ENCODE measurements at places on chromosomes 2 and 18.
A peak's percentile ranks its signal among the peaks of the same experiment; 100 is the strongest.

- DNase-seq, result no peak
Measured at GRCh38 chr18:26901020-26901419, 35.5 kb upstream of the AQP4 start.

- DNase-seq, result no peak
Measured at GRCh38 chr2:187815113-187815512, 260.9 kb upstream of the TFPI start.

- no peak for DNase-seq
Measured at GRCh38 chr2:204475399-204475798, 69.9 kb upstream of the PARD3B start.

GRCh38 chr2:99336804-99337112, 431 bp upstream of the EIF5B start:
- DNase-seq, result no peak

DNA sequence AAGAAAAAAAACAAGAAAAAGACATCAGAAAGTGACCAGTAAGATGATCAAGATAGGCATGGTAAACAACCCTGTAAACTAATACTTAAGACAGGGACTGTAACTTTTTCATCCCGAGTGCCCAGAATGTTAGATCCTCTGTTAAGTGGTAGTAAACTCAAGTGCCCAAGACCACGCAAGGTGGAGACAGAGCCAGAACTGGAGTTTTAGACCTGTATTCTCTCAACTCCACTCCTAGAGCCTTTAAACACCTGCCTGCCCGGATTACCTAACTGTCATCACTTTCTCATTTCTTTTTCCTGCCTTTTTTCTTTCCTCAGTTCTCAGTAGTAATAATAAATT, 75.2 kb upstream of the CDCA7 start:
- no peak for DNase-seq

DNA sequence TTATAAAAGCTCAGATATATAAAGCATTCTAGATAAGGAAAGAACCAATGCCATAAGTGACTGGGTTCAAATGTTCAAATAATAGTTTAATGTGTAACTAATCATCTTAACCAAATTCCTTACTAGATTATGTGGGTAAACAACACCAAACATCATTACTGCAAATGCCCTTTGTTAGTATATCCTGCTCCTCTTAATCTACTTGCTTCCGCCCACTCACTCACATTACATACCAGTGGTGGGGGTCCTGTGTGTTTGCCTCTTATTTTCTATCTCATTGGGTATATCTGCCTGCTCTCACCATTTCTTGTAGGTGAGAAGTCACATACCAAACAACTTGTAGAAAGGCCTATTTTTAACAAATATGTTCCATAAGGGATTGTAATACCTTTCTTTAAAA, 562.1 kb downstream of the NRXN1 start:
- no peak for DNase-seq

DNA sequence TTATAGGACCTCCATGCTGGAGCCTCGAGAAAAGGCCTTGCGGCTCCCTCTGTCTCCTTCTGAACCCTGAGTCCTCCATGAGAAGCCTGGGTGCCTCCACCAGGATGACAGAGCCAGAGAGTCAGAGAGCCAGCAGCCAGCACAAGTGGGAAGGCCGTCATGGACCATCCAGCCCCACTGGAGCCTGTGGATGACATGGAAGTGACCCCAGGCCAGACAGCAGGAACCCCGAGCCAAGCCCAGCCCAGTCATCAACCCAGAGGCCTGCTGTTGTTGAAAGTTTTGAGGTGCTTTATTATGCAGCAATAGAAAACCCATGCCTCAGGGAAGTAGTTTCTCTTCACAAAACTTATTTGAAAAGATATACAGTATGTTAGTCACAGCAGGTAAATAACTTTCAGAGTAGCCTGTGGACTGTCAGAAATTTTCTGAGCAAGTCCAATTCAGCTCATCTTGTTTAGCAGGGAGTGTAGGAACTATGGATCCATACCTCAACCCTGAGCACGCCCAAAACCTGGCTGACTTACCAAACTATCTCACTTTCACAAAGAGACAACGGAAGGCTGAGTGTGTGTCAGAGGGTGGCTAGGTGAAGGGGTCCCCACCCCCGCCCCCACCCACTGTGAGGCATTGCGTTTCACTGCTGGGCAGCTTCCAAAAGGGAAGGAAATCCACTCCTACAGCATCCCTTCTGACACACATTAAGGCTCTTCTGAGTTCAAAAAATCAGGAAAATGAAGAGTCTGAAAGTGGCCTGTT, 79.9 kb upstream of the NDUFV2 start:
- no peak for DNase-seq

DNA sequence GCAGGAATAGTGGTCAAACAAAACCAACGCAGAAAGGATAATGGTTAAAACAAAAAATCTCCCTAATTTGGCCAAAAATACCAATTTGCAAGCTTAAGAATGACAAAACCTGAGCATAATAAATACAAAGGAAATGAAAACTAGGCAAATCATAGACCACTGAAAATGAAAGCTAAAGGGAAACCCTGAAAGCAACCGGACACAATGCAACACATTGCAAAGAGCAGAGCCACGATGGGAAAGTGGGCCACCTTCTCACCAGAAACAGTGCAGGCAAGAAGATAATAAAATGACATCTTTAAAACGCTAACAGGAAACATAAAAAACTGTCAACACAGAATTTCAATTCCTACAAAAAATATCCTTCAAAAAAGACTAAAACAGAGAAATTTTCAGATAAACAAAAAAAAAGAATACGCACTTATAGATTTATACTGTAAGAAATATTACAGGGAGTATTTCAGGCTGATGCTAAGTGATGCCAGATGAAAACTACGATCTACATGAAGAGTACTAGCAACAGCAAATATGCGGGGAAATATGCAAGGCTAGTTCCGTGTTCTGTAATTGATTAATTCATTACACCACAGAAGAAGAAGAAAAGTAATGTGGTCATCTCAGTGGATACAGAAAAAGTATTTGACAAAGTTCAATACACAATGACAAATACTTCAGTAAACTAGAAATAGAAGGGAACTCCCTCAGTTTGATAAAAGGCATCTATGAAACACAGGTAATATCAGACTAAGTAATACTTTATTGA, 239.5 kb downstream of the L3MBTL4 start:
- no peak for DNase-seq

GRCh38 chr2:19021721-19022120, 336.7 kb downstream of the OSR1 start:
- DNase-seq, result no peak

- no peak for DNase-seq
Measured at GRCh38 chr2:147469471-147469870, 375.4 kb upstream of the ACVR2A start.

GRCh38 chr2:81876624-81877023, 1572.1 kb upstream of the LRRTM1 start:
- no peak for DNase-seq

GRCh38 chr2:95063086-95063958, 37.8 kb downstream of the MAL start:
- no peak for DNase-seq

GRCh38 chr2:48471048-48471474, 58.9 kb upstream of the STON1 start:
- no peak for DNase-seq

DNA sequence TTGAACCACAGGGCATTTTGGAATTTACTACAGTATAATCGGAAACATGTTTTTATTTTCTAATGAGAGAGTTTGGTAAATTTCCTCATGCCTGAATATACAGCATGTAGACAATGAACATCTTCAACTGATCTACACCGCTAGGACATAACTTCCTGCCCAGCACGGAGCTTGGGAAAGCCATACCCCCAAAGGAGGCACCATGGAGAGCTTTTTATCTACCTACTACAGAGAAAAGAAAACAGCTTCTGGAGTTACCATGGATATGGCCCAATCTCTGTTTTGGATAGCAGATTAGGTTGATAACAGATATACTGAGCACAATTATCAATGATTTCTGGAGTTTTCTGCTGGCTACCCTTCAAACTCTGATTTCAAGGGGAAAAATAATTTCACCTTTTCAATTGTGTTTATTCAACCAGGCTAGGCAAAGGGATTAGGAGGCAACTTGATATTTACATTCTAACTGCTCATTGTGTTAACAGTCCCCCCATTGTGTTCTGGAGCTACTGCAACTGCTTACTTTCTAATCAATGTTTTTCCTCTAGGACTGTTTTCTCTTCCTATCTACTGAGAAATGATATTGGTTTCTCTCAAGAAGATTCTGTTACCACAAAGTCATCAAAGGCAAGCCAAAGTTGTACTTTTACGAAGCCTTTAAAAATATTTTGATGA, 123.0 kb upstream of the ARHGAP28 start:
- no peak for DNase-seq

DNA sequence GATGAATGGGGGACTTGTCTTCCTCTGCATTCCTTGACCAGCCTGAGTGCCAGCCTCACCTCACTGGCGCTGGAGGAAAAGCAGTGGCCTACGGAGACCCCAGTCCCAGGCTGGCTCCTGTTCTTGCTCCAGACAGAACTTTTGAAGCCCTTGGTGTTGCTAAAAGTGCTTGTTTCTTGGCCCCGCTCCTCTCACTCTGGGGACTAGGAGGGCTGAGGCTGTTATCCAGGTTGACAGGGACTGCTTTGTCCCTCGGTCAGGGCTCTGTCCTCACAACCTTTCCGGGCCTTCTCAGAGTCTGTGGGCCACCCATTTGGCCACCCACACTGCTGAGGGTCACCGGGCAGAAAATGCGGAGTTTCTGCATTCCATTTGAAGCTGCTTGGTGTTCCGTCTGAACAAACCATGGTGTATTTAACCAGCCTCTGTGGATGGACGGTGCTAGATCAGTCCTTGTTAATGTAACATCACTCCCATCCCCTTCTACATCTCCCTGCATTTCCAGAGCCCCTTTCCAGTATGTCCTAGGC, 25.6 kb downstream of the B3GNT7 start:
- DNase-seq, result no peak

DNA sequence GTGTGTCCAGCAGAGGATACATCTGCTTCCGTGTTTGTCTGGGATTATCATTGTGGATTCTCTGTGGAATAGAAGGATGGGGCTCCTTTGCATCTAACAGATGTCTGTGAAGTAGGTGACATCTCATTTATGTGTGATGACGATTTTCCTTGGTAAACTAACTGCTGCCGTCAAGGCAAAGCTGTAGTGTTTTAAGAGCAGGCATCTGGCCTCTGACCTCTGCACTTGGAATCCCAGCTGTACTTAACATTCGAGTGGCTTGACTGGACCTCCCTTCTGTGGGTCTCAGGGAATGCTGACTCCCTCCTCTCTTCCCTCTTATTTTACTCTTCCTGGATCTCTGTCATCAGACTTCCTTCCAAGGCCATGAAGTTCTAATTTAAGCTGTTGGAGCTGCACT, 56.4 kb downstream of the DCDC2C start:
- DNase-seq, result no peak

GRCh38 chr2:215619022-215619958, 183.4 kb upstream of the FN1 start:
- peak; percentile 1 for DNase-seq

- DNase-seq, result no peak
Measured at GRCh38 chr2:127649100-127649611, 3.2 kb downstream of the GPR17 start.

- DNase-seq, result no peak
Measured at GRCh38 chr18:49400398-49401072, 59.9 kb downstream of the DYM start.

- no peak for DNase-seq
Measured at GRCh38 chr2:231512222-231512621, 18.0 kb downstream of the NMUR1 start.

DNA sequence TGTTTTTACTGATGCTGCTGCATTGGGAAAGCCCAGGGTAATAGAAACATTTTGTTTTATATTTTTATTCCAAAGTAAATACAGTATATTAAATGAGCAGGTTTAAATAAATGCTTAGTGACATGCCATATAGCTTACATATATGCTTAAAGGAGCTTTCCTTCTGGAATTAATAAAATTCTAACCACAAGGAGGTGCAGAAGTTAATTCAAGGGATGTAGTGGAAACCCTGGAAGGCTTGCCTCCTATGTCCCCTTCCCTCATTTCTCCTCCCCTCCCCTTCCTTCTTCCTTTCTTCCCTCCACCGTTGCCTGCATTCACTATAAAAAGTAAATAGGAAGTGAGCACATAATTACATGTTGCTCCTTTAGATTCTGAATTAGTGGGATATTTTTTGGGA, 96.3 kb downstream of the UBE2E3 start:
- DNase-seq, result no peak

Measured in activated CD4-positive, alpha-beta T cell treated with anti-CD3 and anti-CD28 coated beads, Interleukin-2, amount 50 U/mL, for 16 hours (primary cell).